Urinary bladder (tissue), 4 donors: ENCODE measurements at places on chromosomes 2 and 18.

DNA sequence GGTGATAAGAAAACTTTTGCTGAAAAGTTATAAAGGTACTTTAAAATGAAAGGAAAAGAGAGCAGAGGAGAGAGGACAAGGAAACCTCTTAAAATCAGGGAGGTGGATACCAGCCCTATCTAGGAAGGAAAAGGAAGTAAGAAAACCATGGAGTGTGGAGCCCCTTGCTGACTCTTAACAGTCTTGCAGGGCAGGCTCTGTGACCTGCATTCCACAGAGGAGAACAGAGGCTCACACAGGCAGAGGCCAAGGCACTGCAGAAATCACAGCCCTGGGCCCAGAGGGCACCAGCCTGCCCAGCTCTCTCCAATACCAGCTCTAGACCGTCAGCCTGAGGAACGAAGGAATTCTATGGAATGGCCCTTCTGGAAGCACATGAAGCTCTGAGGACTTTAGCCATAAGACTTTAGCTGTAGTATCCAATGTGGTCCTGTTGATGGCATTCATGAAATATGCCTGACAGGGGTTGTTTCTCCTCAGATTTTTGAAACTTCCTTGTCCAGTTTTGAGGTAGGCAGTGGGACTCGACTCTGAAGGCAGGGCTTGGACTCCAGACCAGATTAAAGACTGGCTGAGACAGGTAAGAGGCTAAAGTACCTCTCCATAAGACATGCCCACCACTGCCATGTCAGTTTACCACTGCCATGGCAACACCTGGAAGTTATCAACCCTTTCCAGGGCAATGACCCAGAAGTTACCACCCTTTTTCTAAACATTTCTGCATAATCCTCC is 216.3 kb downstream of the ANAPC1 start:
- DNase-seq: no peak

DNA sequence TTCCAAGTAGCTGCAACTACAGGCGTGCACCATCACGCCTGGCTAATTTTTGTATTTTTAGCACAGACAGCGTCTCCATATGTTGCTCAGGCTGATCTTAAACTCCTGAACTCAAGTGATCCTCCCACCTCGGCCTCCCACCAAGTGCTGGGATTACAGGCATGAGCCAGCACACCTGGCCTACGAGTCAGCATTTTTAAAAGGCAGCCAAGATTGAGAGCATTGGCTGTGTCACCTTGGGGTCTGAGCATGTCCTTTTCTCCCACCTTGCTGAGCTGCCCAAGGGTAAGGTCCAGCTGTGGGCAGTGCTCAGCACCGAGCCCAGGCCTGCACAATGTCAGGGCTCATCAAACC is 142.8 kb upstream of the LMAN1 start:
- no peak for DNase-seq

DNA sequence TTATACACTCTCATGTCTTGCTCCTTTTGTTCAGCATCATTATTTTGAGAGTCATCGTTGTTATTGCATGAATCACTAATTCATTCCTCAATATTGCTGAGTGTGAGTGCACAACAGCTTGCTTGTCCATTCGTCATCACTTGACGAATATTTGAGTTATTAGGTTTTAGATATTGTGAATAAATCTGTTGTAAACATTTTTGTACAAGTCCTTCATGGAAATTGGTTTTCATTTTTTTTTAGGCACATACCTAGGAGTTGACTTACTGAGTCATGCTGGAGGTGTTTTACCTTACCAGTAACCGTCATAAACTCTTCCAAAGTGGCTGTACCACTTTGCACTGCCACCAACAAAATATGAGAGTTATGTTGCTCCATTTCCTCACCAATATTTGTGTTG is 84.2 kb upstream of the NCK2 start:
- DNase-seq: no peak

DNA sequence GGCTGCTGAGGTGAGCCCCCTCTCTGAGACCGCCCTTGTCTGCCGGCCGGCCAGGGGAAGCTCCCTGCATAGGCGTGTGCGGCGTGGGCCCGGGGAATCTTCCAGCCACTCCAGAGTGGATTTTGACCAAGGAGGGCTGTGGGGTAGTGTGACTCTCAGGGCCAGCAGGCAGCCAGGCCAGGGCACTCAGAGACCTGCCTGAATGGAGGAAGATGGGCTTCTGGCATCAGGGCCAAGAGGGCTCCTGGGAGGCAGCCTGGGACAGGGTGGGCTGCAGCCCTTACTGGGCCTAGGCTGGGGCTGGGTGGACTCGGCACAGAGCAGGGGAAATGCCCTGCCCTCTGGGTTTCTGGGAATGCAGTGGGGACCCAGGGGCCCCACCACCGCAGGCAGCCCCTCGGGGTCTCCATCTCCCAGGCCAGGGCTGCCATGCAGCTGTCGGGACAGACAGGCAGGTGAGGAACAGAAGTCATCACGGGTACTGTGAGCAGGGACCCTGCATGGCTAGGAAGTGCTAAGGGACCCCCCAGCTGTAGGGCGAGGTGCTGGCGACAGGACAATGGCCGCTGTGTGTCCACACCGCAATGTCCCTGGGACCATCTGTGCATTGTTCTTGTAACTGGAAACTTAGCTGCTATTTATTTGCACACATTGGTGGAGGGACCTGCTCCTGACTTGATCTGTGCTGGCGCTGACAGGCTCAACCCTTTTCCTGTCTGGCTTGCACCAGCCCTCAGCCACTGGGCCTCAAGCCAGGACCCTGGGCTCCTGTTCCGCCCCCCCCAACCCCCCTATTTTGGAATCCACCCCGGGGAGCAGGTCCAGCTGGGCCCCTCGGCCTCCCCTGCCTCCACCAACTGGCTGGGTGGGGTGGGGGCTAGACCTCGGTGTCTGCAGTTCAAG is 4.1 kb downstream of the PDCD1 start:
- no peak for DNase-seq

DNA sequence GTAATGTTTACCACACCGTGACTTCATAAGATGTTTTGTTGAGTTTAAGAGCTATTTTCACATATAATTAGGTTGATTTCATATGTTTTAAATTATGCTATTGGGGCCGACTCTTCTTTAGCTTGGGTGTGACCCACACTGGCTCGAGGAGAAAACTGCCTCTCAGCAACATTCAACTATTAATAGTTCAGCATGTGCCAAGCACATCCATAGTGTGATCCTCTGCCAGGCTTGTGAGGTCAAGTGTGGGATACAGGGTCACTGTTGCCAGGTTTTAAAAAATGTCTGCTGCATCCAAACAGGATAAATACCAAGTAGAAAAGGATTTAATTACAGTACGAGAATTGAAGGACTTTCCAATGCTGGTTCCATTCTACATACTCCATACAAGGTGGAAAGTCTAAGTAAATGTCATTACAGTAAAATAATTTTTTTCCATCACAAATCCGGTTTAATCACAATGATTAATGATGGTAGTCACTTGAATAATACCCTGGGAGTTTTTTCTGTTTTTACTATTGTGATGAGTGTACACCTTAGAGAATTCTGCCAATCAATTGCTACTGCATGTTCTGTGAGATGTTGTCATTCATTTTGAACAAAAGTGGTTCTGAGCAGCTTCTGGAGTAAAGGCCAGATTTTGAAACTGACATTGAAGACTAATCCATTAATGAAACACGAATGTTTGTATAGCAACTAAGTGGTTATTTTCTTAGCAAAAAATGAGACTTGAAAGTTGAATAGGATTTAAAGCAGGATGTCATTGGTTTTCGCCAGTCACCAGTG is 84.5 kb downstream of the ABI2 start:
- DNase-seq: no peak

DNA sequence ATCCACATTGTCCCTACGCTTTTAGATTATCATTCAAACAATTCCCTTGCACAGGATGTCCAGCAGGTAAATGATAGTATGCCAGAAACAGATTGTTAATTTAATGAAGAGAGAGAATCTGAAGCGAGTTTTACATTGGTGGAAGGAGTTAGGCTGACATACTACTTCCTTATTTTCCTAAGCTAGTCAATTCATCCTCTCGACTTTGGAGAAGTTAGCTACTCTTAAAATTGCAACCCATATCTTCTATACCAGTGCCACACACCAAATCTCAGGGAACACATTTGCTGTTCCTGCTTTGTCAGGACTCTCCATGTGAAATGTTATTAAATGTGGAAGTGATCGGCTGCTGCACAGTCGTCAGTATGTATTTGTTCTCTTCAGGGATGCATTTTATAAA is 249.2 kb downstream of the NAPG start:
- no peak for DNase-seq
